ENCODE measurements at places on chromosomes 16 and 17. TPM values are rescaled to one million over a fixed set of nuclear protein-coding genes. Genes with fewer than 3 reads are reported as not detected.

C1QTNF1 gene
- total RNA-seq = 172 TPM

- no peak for DNase-seq
Measured at GRCh38 chr16:28524681-28525171, 14.0 kb downstream of the NUPR1 start.

GINS2 gene
- total RNA-seq = 0.56 TPM

GRCh38 chr16:49539758-49540157, 166.2 kb downstream of the C16orf78 start:
- no peak for DNase-seq

DNA sequence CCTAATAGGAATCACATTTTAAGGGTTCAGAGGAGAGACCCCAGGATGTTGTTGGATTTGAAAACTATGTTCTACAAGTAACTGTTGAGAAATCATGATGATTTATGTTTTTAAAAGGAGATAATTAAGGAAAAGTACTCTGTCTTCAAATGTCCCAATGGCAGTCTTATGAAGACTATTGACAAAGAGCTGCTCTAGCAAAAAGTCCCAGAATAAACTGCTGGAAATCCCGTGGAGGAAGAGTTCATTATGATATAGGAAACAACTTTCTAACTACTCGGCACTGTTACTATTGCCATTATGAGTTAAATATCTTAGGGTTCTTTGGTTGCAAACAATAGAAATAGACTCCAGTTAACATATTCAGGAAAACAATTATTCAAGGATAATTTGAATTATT, 65.6 kb upstream of the GAS7 start:
- DNase-seq = no peak

- no peak for DNase-seq
Measured at GRCh38 chr16:29806099-29806579, at the start of gene MAZ. Gene MAZ (plus strand): TSS chr16:29806529. CDS start chr16:29806702, 173 bp downstream.

PRAC1 gene
- not detected for total RNA-seq

GRCh38 chr16:67878846-67879245, 5.8 kb upstream of the NRN1L start:
- DNase-seq = no peak

DNA sequence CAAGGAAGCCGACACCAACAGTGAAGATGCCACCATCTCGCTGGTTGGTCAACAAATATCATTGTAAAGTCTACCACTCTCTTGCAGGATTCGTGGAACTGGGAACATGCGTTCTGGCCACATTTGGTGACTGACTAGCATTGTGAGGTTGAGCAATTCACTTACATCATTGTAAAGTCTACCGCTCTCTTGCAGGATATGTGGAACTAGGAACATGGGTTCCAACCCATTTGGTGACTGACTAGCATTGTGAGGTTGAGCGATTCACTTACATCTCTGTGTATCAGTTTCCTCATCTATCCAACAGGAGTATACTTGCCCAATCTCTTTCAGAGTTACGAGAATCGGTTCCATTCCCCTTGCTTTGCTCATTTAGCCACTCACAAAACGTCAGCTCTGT, 42.6 kb upstream of the RPH3AL start:
- DNase-seq = no peak

GRCh38 chr17:29449865-29450671, 59.9 kb downstream of the TAOK1 start:
- DNase-seq = no peak

- DNase-seq = peak; percentile 87
Measured at GRCh38 chr17:45640141-45640850, 143.8 kb upstream of the CRHR1 start.

- no peak for DNase-seq
Measured at GRCh38 chr17:58233543-58233942, 4.8 kb upstream of the LPO start.

KATNIP gene
- total RNA-seq = 18.3 TPM

- DNase-seq = no peak
Measured at GRCh38 chr17:14918540-14918939, 346.6 kb downstream of the PMP22 start.

DNA sequence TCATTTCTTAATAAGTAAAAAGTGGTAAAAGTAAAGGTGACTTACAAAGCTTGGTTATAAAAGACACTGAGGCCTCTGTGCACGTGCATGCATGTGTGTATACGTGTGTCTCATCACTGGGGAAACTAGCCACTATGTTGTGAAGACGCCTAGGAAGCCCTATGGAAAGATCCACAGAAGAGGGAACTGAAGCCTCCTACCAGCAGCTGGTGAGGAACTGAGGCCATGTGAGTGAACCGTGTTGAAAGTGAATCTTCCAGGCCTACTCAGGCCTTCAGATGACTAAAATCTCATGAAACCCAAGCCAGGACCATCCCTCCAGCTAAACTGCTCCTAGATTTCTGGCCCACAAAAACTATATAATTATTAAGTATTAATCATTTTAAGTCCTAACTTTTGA, 23.7 kb downstream of the PHLPP2 start:
- DNase-seq = no peak

DNA sequence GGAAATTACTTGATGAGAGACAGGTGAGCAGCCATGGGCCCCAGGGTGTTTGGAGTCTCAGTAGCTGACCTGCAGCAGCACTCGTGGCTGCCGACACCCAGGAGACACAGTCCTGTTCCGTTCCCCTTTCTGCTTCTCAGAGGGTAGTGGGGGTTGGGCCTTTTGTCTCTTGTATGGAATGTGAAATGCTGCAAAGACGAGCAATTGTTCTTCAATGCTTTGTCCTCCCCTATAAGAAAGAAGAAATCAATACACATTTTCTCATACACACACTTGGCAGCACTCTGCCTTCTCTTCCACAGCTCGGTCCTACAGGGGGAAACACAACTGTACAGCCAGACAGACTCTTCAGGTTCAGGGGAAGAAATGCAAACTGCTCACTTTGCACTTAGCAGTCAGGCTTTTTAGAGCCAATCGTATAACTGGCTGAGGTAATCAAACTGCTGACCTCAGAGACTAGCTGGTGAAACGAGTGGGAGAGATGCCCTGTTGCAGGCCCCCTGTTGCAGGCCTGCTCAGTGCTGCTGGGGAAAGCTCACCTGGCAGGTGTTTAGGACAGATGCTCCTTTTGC, 96.7 kb downstream of the AATF start:
- no peak for DNase-seq

AGRP gene
- not detected for total RNA-seq

- no peak for DNase-seq
Measured at GRCh38 chr17:1362964-1363363, 37.1 kb downstream of the YWHAE start.

DNA sequence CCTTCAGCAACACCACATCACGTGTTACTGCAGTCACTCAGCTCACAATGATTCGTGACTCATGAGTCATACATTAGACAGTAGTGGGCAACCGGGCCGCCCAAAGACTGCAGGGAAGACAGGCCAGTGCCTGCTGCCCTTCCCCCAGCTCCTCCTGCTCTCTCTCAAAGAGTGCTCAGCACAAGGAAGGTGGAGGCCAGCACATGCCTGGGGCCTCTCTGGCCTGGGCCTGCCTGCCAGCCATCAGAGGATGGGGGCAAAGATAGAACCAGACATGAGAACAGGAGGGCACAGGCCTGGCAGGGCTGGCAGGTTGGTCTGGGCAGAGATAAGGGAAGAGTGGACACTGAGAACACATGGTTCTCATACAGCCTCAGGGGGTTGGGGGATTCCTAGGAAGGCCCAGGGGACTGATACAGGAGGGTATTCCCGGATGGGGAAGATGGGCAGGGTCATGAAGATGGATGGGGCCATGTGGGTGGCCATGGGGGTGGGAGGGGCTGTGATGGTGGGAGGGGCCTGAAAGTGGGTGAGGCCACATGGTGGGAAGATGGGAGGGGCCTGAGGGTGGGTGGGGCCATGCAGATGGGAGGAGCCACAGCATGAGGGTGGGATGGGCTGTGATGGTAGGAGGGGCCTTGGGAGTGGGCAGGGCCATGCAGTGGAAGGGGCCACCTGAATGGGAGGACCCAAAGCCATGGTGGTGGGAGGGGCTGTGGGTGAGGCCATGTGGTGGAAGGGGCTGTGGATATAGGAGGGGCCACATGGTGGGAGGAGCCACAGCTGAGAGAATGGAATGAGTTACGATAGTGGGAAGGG, 29.0 kb downstream of the KATNB1 start:
- DNase-seq = no peak

DNA sequence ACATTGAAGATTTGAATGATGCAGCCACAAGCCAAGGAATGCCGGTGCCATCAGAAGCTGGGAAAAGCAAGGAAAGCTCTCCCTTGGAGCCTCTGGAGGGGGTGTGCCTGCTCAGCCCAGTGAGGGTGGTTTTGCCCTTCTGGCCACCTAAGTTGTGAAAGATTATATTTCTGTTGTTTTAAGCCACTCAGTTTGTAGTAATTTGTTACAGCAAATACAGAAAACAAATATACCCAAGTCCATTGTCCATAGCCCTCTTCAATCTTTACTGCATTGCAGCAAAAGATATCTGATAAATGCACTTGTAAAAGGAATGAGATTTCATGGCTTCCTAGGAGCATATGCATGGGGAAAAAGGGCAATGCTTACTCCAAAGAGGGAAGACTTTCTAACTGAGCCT, 447.9 kb downstream of the HAPSTR1 start:
- no peak for DNase-seq

DNA sequence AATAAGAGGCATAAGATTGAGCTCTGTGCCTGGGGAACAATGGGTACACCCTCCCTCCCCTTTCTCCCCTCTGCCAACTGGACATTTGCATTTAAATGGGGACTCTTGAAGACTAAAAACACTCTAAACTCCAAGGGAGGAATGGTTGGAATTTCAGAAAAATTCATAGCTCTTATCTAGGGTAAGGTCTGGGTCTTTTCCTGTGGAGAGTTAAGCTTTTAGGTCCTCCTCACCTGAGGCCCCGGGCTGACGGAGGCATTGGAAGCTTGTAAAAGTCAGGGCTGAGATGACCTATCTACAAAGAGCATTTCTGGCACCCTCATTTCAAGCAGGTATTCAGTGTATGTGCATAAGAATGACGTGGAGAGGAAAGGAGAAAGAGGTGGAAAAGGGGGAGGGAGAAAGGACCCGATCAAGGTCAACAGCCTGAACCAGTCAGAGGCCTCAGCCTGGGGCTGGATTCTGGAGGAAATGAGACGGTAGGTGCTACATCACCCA, 78.0 kb downstream of the RAP1GAP2 start:
- no peak for DNase-seq

DNA sequence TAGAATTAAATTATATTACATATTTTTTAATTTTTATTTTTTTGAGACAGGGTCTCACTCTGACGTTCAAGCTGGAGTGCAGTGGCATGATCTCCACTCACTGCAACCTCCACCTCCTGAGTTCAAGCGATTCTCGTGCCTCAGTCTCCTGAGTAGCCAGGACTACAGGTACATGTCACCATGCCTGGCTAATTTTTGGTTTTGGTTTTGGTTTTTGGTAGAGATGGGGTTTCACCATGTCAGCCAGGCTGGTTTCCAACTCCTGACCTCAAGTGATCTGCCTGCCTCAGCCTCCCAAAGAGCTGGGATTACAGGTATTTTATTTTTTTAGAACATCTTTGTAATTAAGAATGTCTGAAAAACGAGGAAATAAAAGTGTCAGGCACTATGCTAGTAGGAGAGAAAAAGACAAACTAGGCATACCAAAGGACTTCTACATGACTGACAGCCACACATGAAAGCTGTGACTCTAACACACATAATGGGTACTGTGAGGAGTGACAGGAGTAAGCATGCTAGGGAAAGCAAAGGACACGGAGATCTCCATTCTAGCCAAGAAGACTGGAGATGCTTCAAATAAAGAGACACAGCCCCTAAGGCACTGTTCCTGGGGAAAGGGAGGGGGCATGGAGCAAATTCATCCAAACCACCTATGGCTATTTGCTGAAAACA, 7.3 kb downstream of the GNA13 start:
- no peak for DNase-seq
